ENCODE measurements at places on chromosomes 2 and 18.

DNA sequence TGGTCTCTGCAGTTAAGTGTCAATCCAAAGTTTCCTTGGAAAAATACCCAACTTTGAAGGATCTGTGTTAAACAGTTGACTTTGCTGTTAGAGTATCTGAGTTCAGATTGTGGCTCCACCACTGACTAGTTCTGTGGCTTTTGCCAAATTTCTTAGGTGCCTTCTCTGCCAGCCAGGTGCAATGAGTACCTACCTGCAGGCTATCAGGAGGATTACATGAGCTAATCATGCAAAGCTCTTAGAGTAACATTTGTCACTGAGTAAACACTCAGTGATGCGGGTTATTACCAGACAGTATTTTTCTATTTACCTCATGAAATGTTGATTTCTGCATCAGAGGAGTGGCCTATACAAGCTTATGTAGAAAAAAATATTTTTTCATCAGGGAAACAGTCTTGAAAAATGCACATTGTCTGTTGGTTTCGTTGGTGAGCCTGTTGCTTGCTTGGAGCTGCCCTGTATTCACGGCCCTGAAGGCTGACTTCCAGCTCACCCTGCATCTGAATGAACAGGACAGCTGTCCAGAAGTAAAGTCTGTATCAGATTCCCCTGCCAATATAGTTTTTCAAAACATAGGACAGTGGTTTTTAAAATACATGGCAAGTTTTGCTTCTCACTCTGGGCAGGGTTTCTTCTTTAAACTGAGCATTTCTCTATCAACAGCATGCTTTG is 235.1 kb downstream of the CDCA7 start:
- DNase-seq = no peak

- DNase-seq = no peak
These were observed 43.8 kb upstream of the SCN9A start for GRCh38 chr2:166419616-166419934.

DNA sequence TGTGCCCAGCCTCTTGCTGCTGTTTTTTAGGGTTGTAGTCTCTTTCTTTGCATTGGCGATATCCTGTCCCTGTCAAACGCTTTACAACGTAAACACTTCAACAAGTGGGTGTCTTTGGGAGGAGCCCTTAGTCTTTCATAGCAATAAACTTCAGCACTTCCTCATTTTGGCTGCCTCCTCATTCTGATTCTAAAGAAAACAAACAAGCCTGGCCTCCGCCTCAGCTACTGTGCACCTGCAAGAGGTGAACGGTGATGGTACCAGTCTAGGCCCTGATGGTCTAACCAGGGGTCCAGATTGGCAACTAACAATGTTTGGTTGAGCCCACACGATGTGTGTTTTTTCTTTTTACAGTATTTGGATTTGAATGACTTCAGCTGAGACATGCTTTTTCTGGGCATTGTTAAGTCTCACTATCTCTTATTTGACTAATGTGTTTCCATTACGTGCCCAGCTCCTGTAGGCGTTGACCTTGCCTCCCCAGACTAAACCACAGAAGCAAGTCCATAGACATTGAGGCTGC is 53.2 kb upstream of the CUL3 start:
- no peak for DNase-seq

GRCh38 chr2:221176667-221177066 is 395.4 kb downstream of the EPHA4 start:
- DNase-seq = no peak

DNA sequence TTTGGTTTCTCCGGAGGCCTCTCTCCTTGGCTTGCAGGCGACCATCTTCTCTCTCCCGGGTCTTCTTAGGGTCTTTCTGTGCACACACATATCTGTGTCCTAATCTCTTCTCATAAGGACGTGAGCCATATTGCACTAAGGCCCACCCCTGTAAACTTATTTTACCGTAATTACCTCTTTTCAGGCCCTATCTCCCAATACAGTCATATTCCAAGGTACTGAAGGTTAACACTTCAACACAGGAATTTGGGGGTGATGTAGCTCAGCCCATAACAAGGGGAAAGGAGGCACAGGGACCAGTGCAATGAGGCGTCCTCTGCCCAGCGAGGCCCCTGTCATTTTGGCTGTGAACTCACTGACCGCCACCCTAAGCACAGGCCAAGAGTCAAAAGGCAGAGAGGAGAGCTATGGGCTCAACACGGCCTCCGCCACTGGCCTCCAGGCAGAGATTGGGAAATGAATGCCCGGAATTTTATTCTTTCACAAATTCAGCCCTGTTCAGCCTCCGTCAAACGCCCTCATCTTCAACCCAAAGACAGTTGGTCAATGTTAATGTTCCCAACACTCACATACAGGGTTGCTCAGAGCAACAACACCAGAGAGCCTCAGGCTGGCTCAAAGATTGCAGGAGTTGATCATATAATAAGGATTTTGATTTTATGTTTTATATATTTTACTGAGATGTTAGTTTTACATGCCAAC is 15.9 kb upstream of the NMUR1 start:
- no peak for DNase-seq

GRCh38 chr2:151423760-151424159 is 14.1 kb downstream of the RIF1 start:
- DNase-seq = no peak

DNA sequence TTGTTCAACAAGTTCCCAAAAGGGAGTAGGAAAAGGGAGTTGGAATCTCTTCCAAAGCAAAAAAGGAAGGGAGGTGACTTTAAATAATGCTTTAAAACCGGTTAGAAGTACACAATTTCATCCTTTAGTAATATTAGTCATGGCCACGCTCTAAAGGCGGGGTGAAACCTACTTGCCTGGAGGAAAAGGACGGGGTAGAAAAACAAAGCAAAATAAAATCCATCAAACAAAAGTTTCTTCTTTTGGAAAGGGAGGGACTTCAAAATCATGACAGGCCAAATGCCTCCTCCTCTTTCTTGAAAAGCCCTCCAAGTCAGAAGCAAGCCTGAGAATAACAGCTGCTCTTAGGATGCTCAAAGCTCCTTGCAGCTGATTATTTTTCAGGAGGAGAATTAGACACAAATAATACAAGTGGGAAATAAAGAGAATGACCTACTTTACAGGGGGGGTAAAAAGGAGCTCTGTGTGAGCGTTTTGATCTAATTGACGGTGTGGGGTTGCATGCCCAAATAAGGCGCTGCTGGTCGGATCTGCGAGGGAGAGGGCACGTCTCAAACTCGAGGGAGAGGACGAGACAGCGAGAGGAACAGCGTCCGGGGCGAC is 1.8 kb upstream of the NPAS2 start:
- DNase-seq = no peak

- DNase-seq = no peak
These were observed 93.8 kb downstream of the AKAIN1 start for GRCh38 chr18:5103286-5103685.

DNA sequence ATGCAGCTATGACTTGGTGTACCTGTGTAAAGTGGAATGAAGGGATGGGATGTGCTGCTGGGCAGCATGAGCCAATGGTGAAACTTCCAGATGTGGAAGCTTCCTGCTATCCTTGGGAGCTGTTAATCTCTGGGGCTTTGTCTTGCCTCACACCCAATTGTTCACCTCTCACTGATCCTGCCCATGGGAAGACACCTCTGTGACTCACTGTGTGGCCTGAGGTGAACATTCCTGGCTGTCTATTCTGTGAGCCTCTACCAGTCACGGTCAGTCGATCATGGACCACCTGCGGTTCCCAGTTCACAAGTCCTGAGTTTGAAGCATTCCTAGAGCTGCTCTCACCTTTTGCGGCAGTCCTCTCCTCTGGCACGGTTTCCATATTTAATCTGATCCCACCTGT is 12.1 kb downstream of the NEURL3 start:
- no peak for DNase-seq

DNA sequence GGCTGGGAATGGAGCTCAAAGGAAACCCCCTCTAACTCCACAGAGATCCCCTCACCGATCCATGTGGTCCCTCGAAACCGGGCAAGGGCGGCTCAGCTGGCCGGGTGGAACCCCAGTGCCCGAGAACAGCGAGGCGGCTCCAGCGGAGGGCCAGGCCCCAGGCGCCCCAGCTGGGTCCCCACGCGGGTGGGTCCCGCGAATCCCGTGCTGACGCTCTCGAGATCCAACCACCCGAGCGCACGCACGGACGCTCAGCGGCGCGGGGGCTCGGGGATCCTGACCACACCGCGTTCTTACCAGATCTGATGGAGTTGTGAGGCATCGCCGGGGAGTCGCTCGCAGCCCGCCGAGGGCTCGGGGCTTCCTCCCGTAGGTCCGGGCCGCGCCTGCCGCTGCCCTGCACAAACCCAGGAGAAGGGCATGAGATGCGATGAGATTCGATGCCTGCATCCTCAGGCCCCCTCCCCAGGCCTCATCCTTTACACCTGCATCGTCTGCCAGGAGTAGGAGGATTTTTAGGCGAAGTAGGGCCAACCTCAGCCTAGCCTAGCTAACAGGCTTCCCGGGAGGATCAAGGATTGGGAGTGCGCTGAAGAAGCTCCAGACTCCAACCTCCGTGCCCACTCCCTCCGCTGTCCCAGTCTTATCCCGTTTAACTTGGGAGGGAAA is 514 bp downstream of the PAX8 start:
- DNase-seq = no peak
